ENCODE measurements at places on chromosomes 4 and X.
A peak's percentile ranks its signal among the peaks of the same experiment; 100 is the strongest.

- DNase-seq = no peak
Measured at GRCh38 chr4:110982486-110982885, 359.6 kb upstream of the PITX2 start.

DNA sequence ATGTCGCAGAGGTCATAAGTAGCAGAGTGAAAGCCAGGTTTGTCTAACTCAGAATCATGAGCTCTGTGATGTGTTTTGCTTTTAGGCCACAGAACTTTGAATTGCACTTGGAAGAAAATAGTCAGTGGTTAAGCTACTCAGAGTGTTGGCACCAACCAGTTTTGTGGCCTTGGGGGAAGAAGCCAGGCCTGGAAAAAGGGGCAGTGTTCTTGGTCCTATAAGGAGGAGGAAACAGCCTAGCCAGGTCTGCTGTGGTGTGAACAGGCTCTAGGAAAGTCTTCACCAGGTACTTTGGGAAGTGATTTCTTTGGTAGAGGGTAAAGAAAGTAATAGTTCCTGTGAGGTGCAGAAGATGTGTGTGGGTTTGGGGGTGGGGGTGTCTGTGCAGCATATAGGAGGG, 49.2 kb downstream of the FHIP1A start:
- no peak for DNase-seq

DNA sequence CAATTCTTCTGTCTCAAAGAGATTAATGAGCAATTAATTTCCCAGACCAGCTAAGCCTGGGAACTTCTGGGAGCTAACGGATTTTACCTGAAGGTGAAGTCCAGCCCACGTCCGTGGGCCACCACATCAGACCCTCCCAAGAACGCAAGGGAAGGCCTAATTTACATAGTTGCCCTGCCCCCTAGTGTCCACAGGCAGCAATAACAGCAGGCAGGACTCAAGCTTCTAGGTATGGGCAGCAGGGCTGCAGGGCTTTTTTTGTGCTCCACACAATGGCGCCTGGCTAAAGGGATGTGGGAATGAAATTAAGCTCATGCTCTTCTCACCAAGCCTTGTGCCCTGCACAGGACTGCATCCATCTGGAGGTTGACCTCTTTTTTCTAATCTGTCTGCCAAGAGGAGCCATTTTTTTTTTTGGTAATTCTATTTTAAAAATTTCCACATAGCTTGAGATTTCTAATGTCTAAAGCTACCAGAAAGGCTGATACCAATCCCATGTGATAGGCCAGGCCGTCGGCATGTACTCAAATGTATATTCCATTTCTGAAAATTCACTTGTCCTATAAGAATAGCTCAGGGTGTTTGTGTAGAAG, 111.9 kb upstream of the TMEM164 start:
- no peak for DNase-seq

DNA sequence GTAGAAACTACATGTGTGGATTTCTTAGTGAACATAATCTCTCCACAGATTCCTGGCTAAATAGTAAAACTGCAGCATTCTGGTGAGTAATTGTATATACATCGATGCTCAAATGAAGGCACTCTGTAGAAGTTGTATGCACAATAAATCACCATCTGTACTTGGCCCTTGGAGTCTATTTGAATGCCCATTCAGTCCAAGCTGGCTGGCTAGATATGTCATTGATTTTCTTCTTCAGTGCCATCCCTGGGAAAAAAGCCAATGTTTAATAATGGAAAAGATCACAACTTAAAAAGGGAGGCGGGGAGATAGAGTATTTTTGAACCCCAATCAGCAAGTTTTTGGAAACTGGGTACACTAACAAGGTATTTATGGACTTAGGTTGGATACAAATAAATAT, 381.0 kb upstream of the TEX13C start:
- DNase-seq = no peak

- no peak for DNase-seq
Measured at GRCh38 chr4:76449362-76449767, 14.3 kb downstream of the SHROOM3 start.

DNA sequence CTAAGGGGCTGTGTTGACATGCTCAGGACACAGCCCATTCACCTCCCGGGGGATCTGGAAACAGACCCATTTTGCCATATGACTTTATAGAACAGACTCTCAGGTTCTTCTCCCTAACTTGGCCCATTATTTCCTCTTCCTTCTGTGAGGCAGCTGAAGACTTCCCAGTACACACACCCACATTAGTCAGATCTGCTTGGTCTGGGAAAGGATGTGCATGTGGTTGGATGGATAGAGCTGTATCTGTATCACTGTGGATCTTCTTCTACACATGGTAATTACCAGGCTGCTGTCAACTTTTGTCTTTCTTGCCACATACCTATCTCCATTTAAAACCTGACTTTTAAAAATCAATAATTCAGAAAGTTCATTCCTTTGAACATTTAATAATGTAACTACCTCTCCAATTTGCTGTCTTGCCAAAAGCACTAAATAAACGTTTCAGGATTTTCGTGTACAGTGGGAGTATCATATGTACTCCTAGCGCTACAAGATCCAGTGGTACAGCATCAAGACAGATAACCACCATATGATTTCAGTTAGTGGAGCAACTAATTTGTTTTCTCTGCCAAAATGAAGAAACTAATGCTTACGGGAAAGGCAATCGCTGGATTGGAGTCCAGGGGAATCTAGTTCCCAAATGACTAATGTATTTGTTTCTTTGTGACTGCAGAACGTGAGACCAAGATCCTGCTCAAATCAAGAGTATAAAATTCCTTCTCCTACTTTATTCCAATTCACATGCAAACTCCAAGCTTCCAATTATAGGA, 134.1 kb upstream of the MAP3K15 start:
- no peak for DNase-seq

- DNase-seq = no peak
Measured at GRCh38 chrX:40144576-40144975, 46.8 kb upstream of the BCOR start.

DNA sequence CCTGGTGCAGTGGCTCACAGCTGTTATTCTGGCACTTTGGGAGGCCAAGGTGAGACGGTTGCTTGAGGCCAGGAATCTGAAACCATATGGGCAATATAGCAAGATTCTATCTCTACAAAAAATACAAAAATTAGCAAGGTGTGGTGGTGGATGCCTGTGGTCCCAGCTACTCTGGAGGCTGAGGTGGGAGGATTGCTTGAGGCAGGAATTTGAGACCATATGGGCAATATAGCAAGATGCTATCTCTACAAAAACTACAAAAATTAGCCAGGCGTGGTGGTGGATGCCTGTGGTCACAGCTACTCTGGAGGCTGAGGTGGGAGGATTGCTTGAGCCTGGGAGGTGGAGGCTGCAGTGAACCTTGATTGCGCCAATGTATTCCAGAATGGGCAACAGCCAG, 2.3 kb downstream of the ADGRG4 start:
- DNase-seq = no peak

- no peak for DNase-seq
Measured at GRCh38 chr4:2839060-2839459, 4.6 kb upstream of the ADD1 start.

DNA sequence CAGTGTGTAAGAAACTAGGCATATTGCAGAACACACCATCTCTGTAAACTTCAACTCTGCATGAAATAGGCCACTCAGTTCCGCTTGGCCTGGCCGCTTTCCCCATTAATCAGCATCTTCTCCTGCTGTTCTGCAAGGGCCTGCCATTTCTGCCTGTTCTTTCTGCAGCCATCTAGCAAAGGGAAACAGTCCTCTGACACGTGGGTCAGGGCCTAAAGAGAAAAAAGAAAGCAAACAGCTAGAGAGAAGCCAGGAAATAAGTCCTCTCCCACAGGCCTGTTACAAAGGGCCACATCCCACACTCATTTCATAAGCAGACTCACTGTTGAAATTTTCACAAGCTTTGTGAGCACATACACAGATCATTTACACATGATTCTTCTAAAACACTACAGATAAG, 130.1 kb downstream of the PDE5A start:
- peak; percentile 72 for DNase-seq

- no peak for DNase-seq
Measured at GRCh38 chrX:105120463-105120862, 100.0 kb downstream of the TEX13A start.

GRCh38 chr4:125459531-125459930, 144.8 kb downstream of the FAT4 start:
- DNase-seq = no peak
